RKO (cell line): ENCODE measurements at places on chromosomes 7 and 10.

DNA sequence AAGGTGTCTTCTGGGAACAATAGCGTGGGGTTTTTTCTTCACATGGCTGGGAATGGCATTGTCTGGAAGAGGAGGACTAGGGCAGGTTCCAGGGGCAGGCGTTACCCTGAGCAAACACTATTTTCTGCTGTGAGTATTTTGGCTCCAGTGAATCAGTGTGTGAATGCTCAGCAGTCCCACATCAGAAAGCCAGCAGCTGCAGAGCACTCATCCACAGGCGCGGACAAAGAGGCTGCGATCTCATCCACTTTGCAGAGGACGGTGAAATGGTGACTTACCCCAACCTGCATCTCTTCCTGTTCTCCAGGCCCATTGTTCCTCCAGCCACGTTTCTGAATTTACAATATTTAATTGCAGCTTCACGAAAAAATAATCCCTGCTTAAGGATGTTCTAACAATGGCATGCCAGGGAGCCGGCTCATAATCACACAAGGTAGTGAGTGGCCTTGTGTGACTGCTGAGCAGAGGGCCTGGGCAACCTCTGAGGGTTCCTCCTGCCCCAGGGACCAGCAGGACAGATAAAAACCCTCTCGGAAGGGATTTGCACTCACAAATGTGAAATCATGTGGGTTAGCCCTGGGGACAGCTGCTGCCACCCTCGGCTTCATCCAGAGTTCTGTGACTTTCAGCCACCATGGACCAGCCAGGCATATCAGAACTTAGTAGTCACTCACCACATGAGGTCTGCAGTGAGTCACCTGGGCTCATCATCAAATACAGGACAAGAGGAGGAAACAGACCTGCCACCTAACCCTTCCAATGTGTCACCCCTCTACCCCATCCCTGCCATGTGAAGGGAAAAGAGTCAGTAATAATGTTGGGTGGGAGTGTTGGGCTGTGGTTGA lies 65.0 kb upstream of the EN2 start:
- DNase-seq: peak; percentile 70

GRCh38 chr10:112370424-112370819 lies 3.5 kb upstream of the ACSL5 start:
- no peak for DNase-seq

DNA sequence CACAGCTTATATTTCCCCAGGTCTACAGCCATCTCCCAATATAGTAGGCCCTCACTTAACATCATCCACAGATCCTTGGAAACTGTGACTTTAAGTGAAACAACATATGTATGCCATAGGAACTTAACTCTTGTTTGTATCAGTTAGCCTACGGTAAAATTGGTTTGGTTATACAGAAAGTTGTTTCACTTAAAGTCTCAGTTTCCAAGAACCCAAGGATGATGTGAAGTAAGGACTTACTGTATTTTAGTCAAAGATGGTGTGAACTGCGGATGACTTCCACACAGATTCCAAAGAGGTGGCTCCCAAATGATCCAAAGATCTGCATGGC lies 56.4 kb upstream of the MRLN start:
- DNase-seq: no peak

DNA sequence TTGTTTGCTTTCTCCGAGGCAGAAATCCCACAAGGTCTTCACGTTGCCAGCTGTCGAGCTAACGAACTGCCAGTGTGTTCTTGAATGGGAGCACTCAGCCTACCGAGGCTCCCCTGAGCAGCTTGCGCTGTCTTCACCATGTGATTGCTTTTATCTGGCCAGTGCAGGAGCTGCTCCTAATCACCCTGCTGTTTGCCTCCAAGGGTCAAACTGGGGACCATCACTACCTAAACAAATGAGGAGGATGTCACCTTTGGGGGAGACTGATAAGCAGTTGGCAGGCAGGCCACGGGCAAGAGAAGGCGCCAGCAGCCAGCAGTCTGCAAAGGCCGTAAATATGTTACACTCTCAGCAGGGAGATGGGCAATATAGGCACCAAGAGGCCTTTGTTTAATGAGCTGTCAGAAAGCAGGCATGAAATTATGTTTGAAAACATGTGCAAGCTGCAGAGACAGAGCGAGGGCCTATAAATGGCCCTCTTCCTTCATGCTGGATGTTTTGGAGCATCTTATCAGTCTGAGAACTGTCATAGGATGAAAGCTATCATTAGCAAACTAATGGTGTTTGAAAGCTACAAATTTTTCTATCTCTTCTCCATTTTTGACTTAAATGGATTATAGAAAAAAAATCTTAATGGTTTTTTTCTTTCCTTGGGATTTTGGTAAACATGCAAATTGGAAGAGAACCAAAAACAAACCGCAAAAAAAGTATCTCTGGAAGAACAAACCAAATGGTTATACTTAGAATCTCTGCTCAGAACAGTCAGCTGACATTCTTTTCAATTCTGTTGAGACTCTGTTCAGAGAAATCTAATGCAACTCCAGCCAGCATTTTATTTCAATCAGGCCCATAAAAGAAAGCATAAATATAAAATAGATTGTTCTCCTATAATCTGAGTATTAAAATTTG lies 267.3 kb upstream of the NPVF start:
- no peak for DNase-seq

- DNase-seq: no peak
Observed at GRCh38 chr10:111023060-111023459, 53.8 kb upstream of the ADRA2A start.

DNA sequence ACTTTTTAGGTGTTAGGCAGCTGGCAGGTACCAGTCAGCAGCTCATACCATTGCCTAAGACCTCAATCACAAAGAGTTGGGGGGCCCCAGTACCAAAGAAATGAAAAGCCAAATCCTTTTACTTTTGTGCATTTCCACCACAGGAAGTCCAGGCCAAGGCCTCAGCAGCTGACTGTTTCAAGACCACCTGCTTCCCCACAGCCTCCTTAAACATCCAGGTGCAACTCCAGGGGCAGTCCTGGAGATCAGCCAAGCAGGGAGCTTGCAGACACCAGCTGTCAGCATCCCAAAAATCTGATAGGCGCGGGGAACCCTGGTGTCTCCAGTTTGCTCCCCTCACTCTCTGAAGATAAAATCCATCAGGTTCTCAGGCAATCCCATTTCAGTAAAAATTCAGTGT lies 91.5 kb upstream of the EFCAB10 start:
- no peak for DNase-seq

DNA sequence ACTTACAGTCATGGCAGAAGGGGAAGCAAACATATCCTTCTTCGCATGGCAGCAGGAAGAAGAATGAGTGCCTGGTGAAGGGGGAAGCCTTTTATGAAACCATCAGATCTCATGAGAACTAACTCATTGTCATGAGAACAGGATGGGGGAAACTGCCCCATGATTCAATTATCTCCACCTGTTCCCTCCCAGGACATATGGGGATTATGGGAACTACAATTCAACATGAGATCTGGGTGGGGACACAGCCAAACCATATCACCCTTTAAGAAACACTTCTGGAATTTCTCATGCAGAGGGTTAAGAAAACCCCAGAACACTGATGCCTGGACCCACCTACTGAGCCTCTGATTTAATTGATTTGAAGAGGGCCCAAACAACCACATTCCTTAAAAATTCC lies 63.3 kb upstream of the DNAJB12 start:
- DNase-seq: no peak
